Osteocyte (in vitro differentiated cells): ENCODE measurements at places on chromosomes 1 and 21. TPM values are rescaled to one million over a fixed set of nuclear protein-coding genes. Genes with fewer than 3 reads are reported as not detected.

GRCh38 chr1:248618878-248619277, 16.0 kb downstream of the OR2T11 start:
- no peaks in the 10 kb centered on the region for H3K4me1 ChIP-seq
- no peaks in the 10 kb centered on the region for H3K36me3 ChIP-seq
- H3K4me3 ChIP-seq, result no peak overlapping the region
- H3K27me3 ChIP-seq, result no peaks in the 10 kb centered on the region

GRCh38 chr1:84352298-84353106, 45.8 kb upstream of the DNASE2B start:
- DNase-seq, result no peak
- H3K27me3 ChIP-seq, result no peaks in the 10 kb centered on the region
- no peak overlapping the region for H3K27ac ChIP-seq
- no peaks in the 10 kb centered on the region for H3K4me1 ChIP-seq

GRCh38 chr1:29121516-29121935, 2.2 kb downstream of the TMEM200B start:
- H3K36me3 ChIP-seq, result no peaks in the 10 kb centered on the region
- peak overlapping the region; percentile 48 for H3K4me3 ChIP-seq
- H3K4me1 ChIP-seq, result peaks cover 17% of the 10 kb centered on the region
- no peak for DNase-seq
- H3K27ac ChIP-seq, result no peak overlapping the region

- H3K36me3 ChIP-seq, result no peaks in the 10 kb centered on the region
- no peak overlapping the region for H3K27ac ChIP-seq
- H3K4me1 ChIP-seq, result no peaks in the 10 kb centered on the region
- no peak overlapping the region for H3K4me3 ChIP-seq
- no peak for DNase-seq
These were observed 52.4 kb downstream of the DISP3 start for GRCh38 chr1:11531314-11531870.

The INSRR gene
- 0.08 and 0.21 TPM in 2 replicates for total RNA-seq

GRCh38 chr1:17719874-17720273, 35.3 kb upstream of the ACTL8 start:
- no peaks in the 10 kb centered on the region for H3K36me3 ChIP-seq

The TEX38 gene
- total RNA-seq, result not detected in 2 replicates

DNA sequence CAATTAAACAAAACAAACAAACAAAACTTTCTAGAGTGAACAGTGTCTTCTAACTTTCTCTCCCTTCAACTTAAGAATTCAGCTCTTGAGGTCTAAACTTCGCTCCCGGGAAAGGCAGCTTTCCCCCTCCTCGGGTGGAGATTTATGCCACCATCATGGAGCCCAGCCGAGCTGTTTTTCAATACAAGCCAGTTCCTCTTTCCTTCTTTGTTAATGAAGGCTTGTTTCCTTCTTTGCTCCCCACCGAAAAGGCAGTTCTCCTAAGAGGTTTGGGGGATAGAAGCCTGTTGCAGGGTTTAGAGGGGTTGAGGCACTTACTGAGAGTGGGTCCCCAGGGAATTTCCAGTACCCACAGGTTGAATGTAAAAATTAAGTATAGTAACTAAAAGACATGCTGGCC, 26.5 kb downstream of the OLIG1 start:
- no peaks in the 10 kb centered on the region for H3K4me1 ChIP-seq
- no peaks in the 10 kb centered on the region for H3K36me3 ChIP-seq
- peaks cover 31% of the 10 kb centered on the region for H3K27me3 ChIP-seq

- H3K4me1 ChIP-seq, result peaks cover 18% of the 10 kb centered on the region
- H3K27ac ChIP-seq, result no peak within 1 kb of the TSS
- H3K4me3 ChIP-seq, result peak within 1 kb of the TSS; percentile 72
- peaks cover 48% of the 10 kb centered on the region for H3K27me3 ChIP-seq
These were observed at the start of gene VAV3 for GRCh38 chr1:107965110-107965991. VAV3 (minus strand) TSS chr1:107965180; CDS start chr1:107964869, 311 bp downstream.

DNA sequence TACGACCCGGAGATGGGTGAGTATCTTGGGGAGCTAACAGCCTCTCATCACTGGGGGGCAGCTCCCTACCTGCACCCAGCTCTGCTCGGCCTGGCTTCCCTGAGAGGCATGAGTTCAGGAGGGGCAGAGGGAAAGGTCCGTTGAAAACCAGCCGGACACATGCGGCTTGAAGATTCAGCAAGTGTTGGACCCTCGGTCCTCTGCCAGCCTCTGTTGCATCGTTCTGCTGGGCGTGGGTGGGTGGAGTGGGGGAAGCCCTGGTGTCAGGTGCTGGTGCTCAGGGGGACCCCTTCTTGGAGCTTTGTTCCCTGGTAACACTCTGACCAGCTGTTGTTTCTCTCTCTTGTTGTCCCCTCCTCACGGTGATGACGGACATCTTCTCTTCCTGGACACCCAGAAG, 20.9 kb downstream of the PSEN2 start:
- no peak overlapping the region for H3K4me3 ChIP-seq
- H3K36me3 ChIP-seq, result peaks cover 10% of the 10 kb centered on the region
- H3K4me1 ChIP-seq, result peaks cover 7% of the 10 kb centered on the region
- no peak overlapping the region for H3K27ac ChIP-seq

DNA sequence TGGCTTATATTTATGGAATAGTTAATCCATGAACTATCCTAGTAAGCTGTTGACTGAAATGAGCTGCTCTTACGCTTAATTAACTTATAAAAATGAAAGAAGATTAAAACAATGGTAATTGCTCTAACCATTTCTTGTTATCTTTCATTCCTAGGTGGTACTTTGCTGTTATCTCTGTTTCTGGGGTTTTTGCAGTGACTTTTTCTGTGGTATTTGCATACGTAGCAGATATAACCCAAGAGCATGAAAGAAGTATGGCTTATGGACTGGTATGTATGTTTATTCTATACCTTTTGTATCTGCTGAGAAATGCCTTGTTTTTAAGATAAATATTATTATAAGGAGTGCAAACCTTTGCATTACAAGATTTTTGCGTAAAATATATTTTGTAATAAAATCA, 71.0 kb downstream of the SASS6 start:
- H3K27me3 ChIP-seq, result no peaks in the 10 kb centered on the region
- no peak overlapping the region for H3K27ac ChIP-seq
- no peak for DNase-seq
- H3K4me3 ChIP-seq, result no peak overlapping the region
- peaks cover 43% of the 10 kb centered on the region for H3K36me3 ChIP-seq
- peaks cover 15% of the 10 kb centered on the region for H3K4me1 ChIP-seq

The ANGPTL3 gene
- total RNA-seq, result not detected in 2 replicates

DNA sequence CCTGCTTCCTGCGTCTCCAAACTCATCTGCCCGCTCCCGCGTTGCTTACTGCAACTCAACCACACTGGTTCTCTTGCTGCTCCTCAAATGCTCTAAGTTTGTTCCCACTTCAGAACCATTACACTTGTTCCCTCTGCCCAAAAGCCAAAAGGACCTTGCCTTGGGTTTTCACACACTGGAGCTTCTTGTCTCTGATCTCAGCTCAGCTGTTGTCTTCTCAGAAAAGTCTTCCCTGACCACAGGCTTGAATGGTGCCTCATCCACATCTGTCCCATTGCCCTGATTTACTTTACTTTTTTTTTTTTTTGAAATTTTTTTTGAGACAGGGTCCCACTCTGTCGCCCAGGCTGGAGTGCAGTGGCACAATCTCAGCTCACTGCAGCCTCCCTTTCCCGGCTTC, 44.3 kb upstream of the SYT14 start:
- H3K27ac ChIP-seq, result no peak overlapping the region
- H3K27me3 ChIP-seq, result no peaks in the 10 kb centered on the region
- H3K4me3 ChIP-seq, result no peak overlapping the region
- DNase-seq, result no peak
- no peaks in the 10 kb centered on the region for H3K36me3 ChIP-seq

The RPTN gene
- not detected in 2 replicates for total RNA-seq

GRCh38 chr1:119655154-119655553, 7.1 kb upstream of the ZNF697 start:
- H3K36me3 ChIP-seq, result no peaks in the 10 kb centered on the region
- H3K27ac ChIP-seq, result peak overlapping the region; percentile 78
- peaks cover 20% of the 10 kb centered on the region for H3K27me3 ChIP-seq
- no peak overlapping the region for H3K4me3 ChIP-seq
- H3K4me1 ChIP-seq, result peaks cover 27% of the 10 kb centered on the region
